Fibroblast of gingiva (primary cell): ENCODE measurements at places on chromosomes 4 and X.
A peak's percentile ranks its signal among the peaks of the same experiment; 100 is the strongest.

DNA sequence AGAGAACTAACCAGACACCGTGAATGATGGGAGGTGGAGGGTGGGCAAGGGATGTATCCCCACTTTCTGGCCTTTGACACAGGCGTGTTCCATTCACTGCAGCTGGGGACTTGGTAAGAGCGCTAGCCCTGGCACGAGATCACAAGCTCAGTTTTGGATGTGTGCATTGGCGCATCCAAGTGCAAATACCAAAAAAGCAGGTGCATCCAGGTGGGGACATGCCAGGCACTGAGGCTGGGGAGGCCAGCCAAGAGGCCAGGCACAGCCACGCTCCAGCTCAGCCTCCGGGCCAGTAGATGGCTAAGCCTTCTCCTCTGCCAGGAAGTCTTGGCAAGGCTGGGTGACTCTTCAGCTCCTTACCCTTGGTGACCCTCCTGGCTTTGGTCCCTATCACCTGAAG is 4.4 kb upstream of the ZFP92 start:
- no peak for DNase-seq

DNA sequence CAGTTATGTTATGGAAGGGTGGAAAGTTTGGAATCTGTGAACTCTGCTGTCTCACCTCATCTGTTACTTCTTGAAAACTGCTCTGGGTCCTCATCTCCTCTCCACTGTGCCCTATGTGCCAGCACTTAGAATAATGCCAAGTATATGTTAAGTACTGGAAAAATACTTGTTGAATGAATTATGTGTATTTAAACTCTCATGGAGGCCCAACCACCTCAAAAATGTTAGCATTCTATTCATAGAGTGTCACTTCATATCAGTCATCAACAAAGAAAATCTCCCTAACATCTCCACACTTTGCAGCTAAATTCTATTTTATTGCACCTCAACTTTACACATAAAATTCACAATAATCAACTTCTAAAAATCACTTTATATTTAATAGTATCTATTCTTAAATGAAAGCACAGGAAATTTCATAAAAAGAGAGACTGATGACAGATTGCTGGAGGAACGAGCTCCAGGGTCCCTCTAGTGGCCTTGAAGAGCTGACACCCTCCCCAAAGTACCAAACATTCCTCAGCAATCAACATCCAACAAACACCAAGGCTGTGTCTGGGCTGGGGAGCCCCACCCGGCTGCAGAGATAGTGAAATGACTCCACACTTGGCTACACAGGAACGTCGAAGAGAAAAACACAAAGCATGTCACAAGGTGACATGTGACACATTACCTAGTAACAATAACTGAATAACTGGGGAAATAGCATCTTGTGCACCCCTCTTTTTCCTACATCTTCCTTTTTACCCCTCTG is 45.8 kb downstream of the SLC39A8 start:
- peak; percentile 54 for DNase-seq

DNA sequence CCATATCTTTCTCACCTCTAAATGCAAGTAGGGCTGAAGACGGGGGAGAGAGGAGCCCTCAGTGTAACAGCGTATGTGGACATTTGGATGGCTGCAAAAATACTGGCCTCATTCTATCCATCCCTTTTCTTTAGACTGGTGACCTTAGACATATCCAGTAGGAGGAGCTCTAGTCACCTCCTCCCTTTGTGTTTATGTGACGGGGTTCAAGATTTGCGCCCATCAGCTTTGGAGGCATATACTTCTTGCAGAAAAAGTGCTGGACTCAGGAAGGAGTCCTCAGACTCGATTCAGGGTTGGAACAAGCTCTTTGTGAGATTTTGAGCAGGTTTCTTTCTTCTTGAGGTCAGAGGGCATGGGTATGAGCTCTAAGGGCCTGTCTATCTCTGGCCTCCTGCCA is 86.2 kb downstream of the MAMLD1 start:
- no peak for DNase-seq

DNA sequence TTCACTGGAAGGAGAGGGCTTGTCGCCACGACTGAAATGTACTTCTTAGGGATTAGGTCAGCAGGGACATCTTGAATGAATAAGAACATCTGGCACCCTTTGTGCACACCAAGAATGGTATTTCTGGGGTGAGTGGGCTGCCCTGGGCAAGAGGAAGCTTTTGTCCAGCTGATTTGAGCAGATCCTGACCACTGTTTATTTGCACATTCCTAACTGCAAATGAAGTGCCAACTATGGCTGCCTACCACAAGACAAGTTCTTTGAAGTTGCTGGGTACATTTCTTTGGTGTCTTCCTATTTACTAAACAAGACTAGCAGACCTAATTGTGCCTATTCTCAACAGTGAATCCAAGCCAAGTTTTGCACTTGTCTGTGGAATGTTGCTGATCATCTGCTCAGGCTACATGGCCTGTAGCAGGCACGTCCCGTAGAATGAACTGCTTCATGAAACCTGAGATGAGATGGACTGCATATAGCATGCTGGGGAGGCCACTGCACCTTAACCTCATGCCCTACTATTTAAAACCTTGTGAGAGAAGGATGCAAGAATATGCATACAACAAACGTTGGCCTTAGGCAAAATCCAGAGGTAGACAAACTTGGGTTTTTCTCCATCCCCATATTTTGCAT is 45.0 kb downstream of the PIR start:
- peak; percentile 92 for DNase-seq

GRCh38 chr4:133996431-133997121 is 205.0 kb downstream of the PABPC4L start:
- DNase-seq, result no peak

DNA sequence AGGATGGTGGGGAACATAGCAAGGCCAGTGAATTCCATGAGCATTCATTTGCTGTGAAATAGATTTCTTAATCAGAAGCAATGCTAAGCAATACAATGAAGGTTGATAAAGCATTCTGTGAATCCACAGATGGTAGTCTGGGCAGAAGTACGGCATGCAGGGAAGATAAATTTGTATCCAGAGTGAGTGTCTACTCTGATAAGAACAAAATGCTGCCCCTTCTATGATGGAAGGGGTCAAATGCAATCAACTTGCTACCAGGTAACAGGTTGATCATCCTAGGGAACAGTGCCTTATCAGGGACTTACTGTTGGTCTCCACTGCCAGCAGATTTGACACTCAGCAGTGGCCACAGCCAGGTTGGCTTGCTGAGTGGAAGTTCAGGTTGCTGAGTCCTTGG is 189.4 kb downstream of the MAB21L2 start:
- DNase-seq, result no peak

- DNase-seq, result no peak
Observed at GRCh38 chr4:70712150-70712549, 9.6 kb upstream of the RUFY3 start.

GRCh38 chr4:6907658-6908191 is 1.9 kb upstream of the TBC1D14 start:
- no peak for DNase-seq

DNA sequence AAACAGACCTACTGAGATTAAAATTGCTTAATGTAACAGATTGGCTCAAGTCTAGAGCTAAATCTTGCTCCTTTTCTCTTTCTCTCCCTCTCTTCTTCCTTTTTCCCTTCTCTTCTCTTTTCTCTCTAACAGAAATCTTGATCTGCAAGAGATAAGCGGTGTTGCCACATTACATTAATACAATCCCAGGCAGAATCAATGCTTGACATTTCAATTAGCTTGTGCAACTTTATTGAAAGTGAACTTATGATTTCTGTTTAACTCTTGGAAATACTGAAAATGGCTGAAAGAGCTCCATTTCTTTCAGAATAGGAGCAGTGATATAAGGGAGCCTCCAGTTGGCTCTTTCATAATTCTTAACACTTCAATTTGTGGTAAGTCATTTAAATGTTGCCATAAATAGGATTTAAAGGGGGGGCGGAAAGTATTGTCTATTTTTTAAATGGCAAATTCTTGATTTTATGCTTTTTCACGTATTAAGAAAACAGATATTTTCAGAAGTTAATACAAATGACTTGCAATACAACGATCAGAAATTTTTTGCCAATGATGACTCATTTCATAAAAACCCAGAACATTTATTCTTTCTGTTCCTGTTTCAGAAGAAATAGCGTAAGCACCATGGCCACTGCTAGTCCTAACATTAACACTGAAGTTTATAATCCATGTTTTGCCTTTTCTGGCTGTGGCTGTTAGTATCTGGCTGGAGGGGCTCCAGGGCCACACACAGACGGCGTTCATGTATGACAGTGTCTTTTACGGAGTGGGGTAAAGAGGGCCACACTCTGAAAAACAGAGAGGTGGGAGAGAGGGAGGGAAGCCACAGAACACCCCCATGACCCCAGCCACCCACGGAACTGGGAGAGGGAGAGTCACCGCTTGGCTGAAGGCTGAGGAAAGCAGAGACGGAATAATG is 115.7 kb upstream of the FAT1 start:
- peak; percentile 72 for DNase-seq

GRCh38 chr4:105894660-105895582 is at the start of gene NPNT:
Gene NPNT, plus strand, starts transcription at chr4:105895471. Its CDS starts 182 bp downstream, at chr4:105895653.
- peak; percentile 13 for DNase-seq

GRCh38 chr4:39521253-39521919 is 5.9 kb downstream of the UGDH start:
- peak; percentile 72 for DNase-seq

GRCh38 chr4:38867478-38868058 is at the start of gene FAM114A1:
Gene FAM114A1, plus strand, starts transcription at chr4:38867806. Its CDS starts 10,273 bp downstream, at chr4:38878079.
- DNase-seq, result peak; percentile 88

- no peak for DNase-seq
Observed at GRCh38 chr4:998096-998691, 5.0 kb upstream of the SLC26A1 start.

DNA sequence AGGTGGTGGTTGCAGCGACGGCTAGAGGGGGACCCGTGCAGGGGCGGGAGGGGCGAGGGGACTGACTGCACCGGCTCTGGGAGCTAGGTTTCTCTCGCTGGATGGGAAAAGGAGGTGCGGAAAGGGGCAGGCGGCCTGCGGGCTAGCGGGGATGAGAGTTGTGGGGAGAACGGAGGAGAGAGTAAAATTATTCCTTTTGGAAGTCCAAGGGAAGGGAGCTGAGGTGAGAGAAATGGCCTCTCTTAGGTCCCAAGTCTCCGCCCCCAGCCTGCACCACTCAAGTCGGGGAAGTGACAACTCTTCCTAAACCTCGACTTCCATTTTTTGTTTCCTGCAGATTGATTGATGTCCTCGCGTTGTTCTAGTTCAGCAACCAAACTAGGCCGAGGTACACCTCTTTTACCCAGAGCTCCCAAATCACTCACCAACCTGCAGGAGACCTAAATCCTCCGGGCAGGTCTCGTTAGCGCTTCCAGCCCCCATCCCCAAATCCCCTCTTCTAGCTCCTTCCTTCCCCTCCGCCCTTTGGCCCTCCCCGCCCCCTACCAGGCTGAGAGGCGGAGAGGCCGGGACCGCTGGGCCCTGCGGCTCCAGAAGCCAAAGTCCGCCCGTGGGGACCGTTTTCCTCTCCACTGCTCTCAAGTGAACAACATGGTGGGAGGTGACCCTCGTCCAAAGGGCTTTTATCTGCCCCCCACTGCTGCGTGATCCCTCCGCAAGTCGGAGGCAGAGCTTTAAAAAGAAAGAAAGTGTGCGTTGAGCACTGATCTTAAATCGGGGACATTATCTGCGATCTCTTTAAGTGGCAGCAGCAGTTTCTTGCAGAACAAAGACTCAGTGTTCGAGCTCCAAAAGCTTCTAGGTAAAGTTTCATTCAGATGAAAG is 7.3 kb downstream of the PITX2 start:
- DNase-seq, result no peak

DNA sequence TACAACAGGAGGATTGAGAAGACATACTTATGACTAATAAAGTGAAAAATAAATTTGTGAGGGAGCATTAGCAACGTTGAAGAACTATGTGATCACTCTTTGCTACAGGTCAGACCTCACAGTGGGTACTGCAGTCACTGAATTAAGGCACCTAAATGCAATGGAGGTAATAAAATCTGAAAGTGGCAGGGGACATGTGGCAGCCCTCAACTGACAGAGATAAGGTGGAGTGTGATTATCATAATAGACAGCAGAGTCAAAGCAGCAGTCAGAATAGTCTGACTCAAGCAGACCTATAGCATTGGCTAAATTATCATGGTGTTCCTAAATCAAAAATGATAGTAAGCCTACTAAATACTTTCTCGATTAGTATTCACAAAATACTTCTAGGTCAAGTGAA is 1220.5 kb downstream of the PCDH18 start:
- no peak for DNase-seq
